ENCODE measurements at places on chromosomes 6 and 20. TPM values are rescaled to one million over a fixed set of nuclear protein-coding genes. Genes with fewer than 3 reads are reported as not detected.

The ERVFRD-1 gene
- total RNA-seq = not detected

The PMEPA1 gene
- 5.5 TPM for total RNA-seq

The CEP43 gene
- total RNA-seq = 28.2 TPM

The C6orf15 gene
- not detected for total RNA-seq

The TFAP2A gene
- total RNA-seq = 1.4 TPM

The RCAN2 gene
- 23.1 TPM for total RNA-seq

The CAGE1 gene
- not detected for total RNA-seq

The LTV1 gene
- total RNA-seq = 23.9 TPM

The NR2E1 gene
- not detected for total RNA-seq

The LAMA4 gene
- total RNA-seq = 28.5 TPM

The PTGIS gene
- total RNA-seq = 30.5 TPM

The LPIN3 gene
- 302 TPM for total RNA-seq

The SS18L1 gene
- total RNA-seq = 27.2 TPM

The ID1 gene
- total RNA-seq = 760 TPM

The RNF5 gene
- total RNA-seq = 84.2 TPM

The C20orf202 gene
- not detected for total RNA-seq

The NOX3 gene
- total RNA-seq = not detected

The UNC5CL gene
- 34.6 TPM for total RNA-seq

The IL20RA gene
- total RNA-seq = 0.47 TPM

The CCDC167 gene
- 11.0 TPM for total RNA-seq

The MYCT1 gene
- total RNA-seq = 4.8 TPM

The HSPA12B gene
- total RNA-seq = 2.5 TPM

The BLCAP gene
- total RNA-seq = 114 TPM
